Aorta (tissue), 5 donors: ENCODE measurements at places on chromosomes 12 and 14. TPM values are rescaled to one million over a fixed set of nuclear protein-coding genes. Genes with fewer than 3 reads are reported as not detected.

- peak; percentile 68 for DNase-seq
Measured at GRCh38 chr14:68785534-68786490, 7.1 kb downstream of the ZFP36L1 start.

- no peak for DNase-seq
Measured at GRCh38 chr14:100445436-100446088, 122.4 kb downstream of the SLC25A47 start.

GRCh38 chr12:29574500-29574899, 77.0 kb upstream of the OVCH1 start:
- no peak for DNase-seq

Gene CNTN1
- total RNA-seq: 23.0 TPM

DNA sequence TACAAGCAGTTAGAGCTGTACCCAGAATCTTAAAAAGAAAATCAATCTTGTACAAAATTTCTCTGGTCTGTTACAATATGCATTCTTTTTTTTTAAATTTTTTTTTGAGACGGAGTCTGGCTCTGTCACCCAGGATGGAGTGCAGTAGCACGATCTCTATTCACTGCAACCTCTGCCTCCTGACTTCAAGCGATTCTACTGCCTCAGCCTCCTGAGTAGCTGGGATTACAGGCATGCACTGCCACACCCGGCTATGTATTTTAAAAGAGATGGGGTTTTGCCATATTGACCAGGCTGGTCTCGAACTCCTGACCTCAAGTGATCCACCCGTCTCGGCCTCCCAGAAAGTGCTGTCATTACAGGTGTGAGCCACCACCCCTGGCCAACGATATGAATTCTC, 4.1 kb downstream of the FBXO33 start:
- DNase-seq: no peak

DNA sequence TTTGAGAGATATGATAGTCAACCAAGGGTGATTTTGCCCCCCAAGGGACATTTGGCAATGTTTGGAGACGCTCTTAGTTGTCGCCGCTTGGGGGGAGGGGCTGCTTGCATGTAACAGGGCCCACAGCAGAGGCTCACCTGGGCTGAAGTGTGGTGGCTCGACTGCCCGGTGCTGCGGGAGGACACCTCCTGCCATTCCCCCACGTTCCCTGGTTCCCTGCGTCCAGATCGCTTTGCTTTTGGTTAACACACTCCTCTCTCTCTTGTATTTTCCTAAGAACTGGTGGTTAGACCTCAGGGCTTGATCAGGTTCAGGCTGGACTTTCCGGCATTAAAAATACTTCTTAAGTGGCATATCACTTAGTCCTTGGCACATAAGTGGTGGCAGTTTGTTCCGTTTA, 18.9 kb downstream of the PPP2R5C start:
- DNase-seq: peak; percentile 57

DNA sequence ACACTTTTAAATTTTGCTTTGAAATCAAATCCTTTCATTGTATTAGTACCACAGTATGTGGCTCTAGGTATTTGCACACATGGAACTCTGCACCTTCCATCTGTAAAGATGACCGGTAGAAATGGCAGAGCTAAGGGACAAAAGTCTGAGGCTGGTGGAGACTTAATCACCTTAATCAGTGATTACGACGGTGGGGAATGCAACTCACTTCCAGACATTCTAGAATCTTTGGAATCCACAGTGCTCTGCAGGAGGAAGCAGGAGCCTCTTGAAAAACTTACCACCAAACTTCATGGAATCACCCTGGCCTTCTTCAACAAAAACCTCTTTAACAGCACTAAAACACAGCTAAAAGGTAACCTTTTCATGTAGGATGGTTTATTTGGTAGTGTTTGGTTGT, 3.9 kb upstream of the DACT1 start:
- no peak for DNase-seq

DNA sequence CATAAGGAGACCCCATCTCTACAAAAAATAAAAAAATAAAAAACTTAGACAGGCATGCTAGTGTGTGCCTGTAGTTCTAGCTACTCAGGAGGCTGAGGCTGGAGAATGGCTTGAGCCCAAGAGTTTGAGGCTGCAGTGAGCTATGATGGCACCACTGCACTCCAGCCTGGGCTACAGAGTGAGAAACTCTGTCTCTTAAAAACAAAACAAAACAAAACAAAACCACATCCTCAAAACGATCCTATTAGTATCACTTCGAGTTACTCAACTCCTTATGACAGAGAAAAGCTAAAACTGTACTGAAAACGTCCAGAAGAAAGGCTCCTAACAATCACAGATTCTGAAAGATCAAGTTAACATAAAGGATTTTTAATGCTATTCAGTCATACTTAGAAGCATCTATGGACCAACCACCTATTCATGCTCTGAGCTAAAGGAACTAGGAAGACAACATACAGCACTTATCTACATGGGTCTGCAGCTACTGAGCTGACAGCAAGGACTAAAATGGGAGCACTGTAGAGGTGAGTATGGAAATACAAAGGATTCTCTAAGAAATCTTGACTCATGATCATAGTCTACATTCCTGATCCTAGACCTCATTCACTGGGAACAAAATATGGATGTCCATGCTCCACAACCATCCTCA, 75.3 kb upstream of the DUSP6 start:
- DNase-seq: no peak

Gene TAS2R14
- total RNA-seq: 6.4 TPM

- peak; percentile 42 for DNase-seq
Measured at GRCh38 chr12:47033081-47033480, 46.3 kb upstream of the PCED1B start.

GRCh38 chr14:94313991-94314655, 9.0 kb downstream of the SERPINA6 start:
- no peak for DNase-seq

DNA sequence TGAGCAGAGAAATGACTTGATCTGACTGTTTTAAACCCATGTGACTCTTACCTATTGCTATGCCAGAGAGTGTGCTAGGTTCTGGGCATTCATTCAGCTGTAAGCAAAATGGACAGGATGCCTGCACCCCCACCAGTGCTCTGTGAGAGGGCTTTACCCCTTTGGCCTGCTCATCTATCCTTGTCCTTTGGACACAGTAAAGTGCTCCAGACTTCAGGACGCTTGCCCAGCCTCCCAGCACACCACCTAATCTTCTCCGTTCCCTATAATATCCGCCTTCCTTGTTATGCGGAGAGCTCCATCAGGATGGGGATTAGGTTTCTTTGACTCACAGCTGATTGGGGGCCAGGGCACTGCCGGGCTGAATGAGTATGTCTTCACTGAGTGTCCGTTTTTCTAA, 4.4 kb upstream of the ZNF839 start:
- peak; percentile 22 for DNase-seq
